ENCODE measurements at places on chromosomes 6 and 20.

DNA sequence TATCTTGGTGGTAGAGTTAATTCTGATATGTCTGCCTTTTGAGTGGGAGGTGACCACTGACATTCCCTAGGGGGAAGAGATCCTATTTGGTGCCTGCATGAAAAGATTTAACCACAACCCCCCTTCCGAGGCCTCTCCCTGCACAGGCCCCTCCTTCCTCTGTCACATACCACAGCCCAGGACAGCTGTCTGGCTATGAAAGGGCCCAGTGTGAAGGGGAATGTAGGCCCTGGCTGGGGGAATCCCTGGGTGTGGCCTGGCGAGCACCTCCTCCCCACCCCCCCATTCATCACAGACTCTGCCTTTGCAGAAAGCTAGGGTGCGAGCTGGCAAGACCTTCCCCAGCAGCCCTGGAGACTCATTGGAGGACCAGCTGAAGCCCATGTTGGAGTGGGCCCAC, 27.4 kb upstream of the MAPRE1 start:
- peak; percentile 80 for DNase-seq

GRCh38 chr6:88908598-88909548, 54.5 kb downstream of the RNGTT start:
- DNase-seq, result no peak

DNA sequence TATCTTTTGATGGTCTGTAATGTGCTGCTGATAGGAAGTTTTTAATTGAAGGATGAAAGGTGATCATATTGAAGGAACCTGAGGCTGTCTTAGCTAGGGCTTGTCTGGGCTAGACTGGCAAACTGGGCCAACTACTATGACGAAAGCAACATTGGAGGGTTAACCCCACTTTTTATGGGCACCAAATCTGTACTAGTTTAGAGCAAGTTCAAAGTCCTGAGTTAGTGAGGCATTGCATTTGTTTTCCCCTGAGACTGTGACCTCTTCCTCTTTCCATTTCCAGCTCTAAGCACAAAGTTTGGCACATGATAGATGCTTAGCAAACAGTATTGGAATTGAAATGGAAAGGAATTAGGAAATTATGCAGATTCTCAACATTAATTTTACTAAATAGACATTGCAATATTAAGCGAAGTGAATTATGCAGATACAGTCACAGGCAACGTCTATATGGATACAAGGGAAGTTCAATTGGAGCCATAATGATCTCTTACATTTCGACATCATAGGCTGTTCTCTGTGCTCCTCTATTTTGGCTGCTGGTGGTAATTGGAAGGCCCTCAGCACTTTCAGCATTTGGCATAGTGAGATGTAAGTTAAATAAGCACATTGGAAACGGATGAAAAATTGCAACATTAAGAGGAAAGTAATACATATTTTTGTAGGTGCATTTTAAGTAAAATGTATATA, 22.2 kb downstream of the CEP57L1 start:
- no peak for DNase-seq

DNA sequence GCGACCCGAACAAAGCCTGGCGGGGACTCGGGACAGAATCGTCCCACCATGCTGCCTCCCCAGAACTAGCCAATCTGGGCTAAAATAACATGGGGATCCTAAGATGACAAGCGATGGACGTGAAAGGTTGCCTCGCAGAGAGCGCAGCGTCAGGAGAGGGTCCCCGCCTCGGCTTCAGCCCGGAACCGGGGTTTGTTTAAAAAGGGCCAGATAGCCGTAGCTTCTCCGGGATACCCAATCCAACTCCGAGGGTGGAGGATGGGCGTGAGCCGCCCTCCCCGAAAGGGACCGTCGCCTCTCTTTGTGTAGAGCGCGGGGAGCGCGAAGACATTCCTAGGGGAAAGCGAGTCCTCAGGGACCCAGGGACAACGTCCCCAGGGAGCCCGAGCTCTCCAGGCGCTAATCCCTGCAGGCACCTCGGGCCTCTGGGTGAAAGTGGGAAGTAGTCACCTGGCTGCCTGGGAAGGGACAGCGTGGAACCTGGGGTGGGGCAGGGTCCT, 643 bp downstream of the CD24 start:
- DNase-seq, result peak; percentile 87

DNA sequence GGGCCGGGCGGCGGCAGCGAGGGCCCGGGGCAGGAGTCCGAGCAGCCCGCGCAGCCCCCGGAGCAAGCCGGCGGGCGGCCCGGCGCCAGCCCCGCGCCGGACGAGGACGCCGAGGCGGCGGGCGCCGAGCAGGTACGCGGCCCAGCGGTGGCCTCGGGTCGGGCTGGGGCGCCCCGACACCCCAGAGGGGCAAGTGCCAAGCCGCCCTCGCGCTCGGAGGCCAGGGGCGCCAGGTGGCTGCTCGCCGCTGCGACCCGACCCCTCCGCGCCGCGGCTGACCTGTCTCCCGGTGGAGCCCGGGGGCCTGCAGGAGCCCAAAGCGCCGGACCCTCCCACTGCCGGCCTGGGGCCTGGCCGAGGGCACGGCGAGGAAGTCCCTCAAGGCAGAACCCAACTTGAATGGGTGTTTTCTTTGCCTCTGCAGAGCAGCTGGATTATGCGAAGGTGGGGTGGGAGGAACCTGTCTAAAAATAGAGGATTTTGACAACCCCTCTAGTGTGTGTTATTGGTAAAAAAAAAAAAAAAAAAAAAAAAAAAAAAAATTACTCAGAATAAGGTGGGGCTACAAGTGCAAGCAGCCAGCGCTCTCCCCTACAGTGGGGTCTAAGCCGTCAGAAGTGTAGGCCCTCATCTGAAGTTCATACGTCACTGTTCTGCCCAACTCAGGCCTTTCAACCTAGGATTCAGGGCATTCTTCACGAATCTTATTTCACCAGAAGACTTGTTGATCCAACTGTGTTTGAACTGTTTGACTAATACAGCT, 609 bp downstream of the OGFRL1 start:
- DNase-seq, result peak; percentile 75

DNA sequence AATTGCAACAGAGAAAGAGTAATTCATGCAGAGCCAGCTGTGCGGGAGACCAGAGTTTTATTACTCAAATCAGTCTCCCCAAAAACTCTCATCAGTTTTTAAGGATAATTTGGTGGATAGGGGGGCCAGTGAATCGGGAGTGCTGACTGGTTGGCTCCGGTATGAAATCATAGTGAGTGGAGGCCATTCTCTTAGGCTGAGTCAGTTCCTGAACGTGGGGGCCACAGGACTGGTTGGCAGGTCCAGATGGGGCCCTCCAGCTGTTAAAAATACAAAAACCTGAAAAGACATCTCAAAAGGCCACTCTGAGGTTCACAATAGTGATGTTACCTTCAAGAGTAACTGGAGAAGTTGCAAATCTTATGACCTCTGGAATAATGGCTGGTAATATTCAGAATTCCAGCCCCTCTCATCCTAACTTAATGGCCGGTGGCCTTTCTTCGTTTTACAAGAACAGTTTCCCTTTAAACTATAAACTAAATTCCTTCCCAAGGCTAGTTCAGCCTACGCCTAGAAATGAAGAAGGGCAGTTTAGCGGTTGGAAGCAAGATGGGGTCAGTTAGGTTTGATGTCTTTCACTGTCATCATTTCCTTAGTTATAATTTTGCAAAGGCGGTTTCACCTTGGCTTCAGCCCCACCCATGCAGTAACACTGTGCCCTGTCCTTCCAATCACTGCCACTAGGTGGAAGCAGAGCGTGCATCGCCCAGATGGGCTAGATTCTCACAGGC, 6.8 kb upstream of the MICA start:
- peak; percentile 94 for DNase-seq

GRCh38 chr20:59392736-59393135, 92.3 kb downstream of the EDN3 start:
- DNase-seq, result peak; percentile 57

DNA sequence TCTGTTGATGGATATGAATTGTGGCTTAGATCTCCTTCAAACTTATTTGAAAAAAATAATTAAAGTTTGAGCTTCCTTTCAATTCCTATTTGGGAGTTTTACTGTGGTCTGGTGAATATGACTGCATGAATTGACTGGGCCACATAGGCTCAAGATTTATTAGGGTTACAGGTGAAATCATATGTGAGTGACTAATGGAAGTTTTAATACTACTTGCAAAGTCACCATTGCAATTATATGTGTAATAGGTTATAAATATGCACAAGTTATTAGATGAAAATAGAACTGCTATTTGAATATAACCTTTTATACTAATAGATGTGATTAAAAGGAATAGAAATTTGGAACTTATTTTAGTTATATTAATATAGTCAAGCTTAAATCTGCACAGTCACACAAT, 712.1 kb upstream of the MMS22L start:
- DNase-seq, result no peak

DNA sequence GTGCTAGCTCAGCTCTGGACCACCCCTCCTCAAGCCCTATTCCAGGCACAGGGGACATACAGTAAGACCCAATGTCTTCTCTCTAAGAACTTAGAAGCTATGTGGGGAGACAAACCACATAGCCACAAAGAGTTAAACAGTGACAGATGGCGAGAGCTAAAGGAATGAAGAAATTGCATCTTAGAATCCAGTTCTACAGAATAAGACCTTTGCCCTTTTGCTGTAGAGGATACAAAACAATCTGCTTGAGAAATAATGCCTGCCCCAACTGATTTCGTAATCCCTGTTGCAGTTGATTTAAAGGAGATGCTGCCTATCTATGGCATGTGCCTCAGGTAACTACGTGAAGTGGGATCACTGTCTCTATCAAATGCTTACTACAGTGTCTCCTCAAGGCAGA, 31.2 kb downstream of the TNFRSF21 start:
- no peak for DNase-seq
